ENCODE measurements at places on chromosomes 4 and X.

DNA sequence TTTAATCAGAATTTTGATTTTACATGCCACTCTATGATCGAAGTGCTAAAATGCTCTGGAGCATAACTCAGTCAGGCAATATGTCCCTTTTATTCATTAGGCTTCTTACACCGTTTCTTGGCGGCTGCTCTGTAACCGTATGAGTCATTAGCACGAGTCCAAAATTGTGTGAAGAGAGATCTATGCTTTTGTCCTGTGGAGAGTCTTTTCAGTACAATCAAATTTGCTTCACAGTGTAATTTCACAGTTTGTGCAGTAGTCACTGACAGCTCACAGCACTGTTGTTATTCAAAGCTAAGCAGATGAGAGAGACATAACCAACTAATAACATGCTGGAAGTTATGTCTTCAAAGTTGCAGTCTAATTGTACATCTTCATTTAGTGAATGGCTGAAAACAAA, 167.8 kb downstream of the PCDH10 start:
- DNase-seq = no peak

- DNase-seq = no peak
Measured at GRCh38 chr4:102338405-102338804, 6.9 kb downstream of the SLC39A8 start.

DNA sequence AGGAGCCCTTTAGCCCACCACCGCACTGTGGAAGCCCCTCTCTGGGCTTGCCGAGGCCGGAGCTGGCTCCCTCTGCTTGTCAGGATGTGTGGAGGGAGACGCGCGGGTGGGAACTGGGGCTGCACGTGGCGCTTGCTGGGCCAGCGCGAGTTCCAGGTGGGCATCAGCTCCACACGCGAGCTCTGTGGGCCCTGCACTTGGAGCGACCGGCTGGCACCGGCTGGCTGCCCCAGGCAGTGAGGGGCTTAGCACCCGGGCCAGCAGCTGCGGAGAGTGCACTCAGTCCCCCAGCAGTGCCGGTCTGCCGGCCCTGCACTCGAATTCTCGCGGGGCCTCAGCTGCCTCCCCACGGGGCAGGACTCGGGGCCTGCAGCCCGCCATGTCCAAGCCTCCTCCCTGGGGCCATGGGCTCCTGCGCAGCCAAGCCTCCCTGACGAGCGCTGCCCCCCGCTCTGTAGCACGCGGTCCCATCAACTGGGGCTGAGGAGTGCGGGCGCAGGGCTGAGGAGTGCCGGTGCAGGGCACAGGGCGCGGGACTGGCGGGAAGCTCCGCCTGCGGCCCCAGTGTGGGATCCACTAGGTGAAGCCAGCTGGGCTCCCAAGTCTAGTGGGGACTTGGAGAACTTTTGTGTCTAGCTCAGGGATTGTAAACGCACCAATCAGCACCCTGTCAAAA, 93.6 kb downstream of the DTHD1 start:
- DNase-seq = no peak

GRCh38 chr4:138049355-138049754, 192.8 kb downstream of the SLC7A11 start:
- no peak for DNase-seq

DNA sequence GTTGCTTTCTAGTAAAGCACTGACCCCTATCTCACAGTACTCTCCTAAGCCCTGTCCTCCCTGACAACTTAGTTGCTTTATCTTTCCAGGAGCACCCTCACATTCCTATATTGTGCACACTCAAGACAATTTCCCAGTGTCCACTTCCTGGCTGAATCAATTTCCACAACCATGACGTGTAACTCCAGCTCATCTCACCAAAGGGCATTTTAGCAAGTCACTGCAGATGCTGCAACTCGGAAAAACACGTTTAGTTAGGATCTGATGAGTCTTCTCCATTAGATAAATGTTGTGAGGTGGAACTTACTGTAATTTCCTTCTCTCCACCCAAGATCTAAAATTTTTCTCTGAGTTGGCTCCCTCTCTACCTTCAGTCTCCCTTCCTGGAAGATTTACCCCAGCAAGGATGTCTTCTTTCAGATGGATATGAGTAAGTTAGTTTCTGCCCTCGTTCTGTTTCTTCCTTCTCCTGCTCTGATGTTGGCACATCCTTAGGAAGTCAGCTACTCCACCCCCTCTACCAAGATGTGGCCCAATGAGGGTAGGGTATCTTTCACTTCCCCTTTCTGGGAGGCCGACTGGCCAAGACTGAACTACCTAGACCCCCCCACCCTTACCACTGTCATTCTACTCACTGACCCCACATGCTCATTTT, 28.8 kb upstream of the IL13RA1 start:
- DNase-seq = no peak

GRCh38 chrX:45715748-45716147, 515.1 kb upstream of the DIPK2B start:
- DNase-seq = no peak

- DNase-seq = no peak
Measured at GRCh38 chr4:142585411-142585810, 260.7 kb downstream of the INPP4B start.

DNA sequence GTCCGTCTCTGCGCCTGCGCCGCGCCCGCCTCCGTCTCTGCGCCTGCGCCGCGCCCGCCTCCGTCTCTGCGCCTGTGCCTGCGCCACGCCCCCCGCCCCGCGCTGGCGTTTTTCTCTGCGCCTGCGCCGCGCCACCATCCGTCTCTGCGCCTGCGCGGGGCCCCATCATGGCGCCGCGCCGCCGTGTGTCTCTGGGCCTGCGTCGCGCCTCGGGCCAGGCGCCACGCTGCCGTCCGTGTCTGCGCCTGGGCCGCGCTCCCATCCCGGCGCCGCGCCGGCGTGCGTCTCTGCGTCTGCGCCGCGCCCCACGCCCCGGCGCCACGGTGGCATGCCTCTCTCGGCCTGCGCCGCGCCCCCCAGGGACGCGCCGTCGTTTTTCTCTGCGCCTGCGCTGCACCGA, 51.8 kb upstream of the DUX4 start:
- no peak for DNase-seq

DNA sequence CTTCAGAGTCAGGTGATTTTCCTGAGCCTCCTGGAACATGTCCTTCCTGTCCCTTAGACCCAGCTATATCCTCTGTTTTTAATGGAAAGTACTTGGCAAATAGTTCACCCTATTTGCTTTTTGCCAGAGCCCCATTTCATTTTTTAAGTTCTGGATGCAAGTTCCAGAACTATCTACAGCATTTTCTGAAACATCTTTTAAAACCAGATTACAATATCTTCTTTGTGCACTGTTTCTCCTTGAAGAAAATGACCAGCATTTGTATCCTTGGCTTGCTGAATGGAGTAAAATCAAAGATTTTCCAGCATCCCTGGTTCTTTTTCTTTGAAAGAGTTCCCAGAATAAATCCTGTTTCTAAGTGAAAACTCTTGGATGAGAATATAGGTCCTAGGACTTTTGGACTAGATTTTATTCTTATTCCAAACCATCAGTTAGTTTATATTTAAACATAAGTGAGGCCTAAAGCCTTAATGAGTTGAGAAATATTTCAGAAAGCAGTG, 224.3 kb downstream of the ANK2 start:
- no peak for DNase-seq

DNA sequence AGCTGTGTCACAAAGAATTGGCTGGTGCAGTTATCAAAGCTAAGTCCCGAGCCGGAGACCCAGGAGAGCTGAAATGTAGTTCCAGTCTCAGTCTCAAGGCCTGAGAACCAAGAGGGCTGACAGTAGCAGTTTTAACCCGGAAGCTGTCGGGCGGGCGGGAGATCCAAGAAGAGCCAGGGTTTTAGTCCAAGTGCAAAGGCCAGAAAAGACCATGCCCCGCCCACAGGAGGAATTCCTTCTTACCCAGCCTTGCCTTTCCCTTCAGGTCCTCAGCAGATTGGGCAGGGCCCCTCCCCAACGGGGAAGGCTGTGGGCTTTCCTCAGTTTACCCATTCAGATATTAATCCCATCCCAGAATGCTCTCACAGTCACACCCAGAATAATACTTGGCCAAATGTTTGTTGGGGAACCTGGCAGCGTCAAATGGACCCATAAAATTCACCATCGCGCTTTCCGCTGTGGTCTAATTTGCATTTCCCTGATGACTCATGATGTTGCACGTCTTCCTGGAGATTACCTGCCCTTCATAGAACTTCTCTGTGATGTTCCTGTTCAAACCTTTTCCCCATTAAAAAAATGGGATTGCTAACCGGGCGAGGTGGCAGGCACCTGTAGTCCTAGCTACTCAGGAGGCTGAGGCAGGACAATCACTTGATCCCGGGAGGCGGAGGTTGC, 16.2 kb downstream of the MAEA start:
- DNase-seq = no peak

- no peak for DNase-seq
Measured at GRCh38 chrX:2409796-2410195, 91.0 kb downstream of the DHRSX start.

GRCh38 chrX:47843363-47843762, 6.7 kb downstream of the ZNF81 start:
- no peak for DNase-seq

- DNase-seq = no peak
Measured at GRCh38 chr4:27966664-27967063, 1106.0 kb downstream of the STIM2 start.

DNA sequence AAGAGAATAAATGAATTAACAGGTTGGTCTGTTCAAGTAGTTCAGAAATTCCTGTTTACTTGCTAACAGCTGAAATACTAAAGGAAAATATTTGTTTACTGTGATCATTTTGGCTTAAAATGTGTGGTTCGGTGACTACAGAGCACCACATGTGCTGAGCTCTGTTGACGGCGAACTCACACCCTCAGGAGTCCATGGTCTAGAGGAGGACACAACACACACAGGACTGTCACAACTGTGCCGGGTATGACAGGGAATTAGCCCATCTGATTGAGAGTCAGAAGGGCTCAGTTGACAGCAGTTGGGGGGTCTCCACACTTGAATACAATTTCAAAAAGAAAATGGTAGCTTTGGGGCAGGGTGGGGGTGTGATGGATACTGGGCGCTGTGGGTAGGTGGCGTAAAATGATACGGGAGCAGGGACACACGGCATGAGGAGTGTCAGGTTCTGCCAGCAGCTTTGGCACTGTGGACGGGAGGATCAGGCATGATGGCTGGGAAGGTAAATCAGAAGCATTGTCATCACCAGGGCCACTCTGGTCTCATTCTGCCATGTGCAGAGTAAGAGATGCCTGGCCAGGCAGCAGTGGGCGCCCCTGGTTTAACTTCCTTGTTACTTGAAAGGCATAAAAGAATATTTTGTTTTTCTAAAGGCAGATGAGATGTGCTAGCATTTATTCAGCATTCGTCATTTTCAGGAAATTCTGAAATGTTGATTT, 33.3 kb downstream of the CLDN22 start:
- no peak for DNase-seq

- no peak for DNase-seq
Measured at GRCh38 chr4:40531636-40532023, 98.0 kb downstream of the RBM47 start.

DNA sequence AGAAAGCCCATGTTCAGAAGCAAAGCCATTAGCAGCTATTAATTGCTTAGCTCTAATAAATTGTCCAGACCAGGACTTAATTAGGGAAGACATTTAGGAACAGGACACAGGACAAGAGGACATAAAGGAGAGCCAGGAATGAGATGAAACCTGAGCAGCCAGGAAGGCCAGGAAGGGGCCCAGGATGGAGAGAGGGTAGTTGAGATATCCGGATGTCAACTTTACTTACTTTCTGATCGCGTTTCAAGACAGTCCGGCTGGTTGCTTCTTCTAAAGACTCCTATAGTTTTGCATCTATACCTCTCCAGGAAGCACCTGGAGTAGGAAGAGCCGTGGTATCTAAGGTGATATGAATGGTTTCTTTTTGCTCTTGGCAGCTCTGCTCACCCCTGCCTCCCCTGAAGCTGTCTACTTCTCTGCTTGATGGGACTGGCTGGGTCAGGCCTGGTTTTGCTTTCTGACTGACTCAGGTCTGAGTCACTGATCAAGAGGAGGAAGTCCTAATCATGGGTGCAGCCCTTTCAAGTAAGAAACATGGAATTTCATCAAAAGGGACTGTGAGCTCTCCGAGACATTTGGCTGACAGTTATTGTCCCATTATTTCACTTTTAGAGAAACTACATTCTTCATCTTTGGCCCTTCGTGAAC, 733.3 kb downstream of the RPA4 start:
- DNase-seq = peak; percentile 21

- no peak for DNase-seq
Measured at GRCh38 chr4:185283723-185284122, 74.3 kb downstream of the SNX25 start.

DNA sequence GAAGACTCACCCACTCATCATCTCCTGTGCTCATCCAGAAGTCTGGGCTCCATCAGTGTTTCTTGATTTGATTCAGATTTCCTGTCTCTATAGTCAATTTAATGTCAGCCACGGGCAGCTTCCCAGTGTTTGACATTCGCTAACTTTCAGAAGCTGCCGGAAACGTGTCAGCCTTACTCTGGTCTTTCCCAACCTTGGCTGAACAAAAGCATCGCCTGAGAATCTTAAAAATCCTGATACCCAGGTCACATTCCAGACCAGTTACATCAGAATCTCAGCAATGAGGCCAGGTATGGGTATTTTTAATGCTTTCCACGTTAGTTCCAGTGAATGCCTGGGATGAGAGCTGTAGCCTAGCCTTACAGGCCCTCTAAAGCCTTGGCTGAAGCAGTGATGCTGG, 233.8 kb downstream of the FRMPD4 start:
- DNase-seq = no peak

GRCh38 chrX:28757290-28757689, 170.0 kb downstream of the IL1RAPL1 start:
- no peak for DNase-seq

GRCh38 chr4:80454556-80454955, 119.0 kb downstream of the CFAP299 start:
- no peak for DNase-seq

DNA sequence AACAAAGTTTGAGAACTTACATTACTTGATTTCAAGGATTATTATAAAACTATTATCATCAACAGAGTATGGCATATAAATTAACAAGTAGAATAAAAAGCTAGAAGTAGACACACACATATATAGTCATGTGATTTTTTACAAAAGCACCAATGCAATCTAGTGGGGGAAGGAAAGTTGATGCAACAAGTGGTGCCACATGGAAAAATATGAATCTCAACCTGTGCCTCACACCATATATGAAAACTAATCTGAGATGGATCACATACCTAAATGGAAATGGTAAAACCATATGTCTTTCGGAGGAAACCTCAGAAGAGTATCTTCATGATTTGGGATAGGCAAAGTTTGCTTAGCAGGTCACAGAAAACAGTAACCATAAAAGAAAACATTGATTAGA, 34.9 kb upstream of the USP9X start:
- no peak for DNase-seq
